ENCODE measurements at places on chromosomes 7 and 10. TPM values are rescaled to one million over a fixed set of nuclear protein-coding genes. Genes with fewer than 3 reads are reported as not detected.

PAX4 gene
- not detected for total RNA-seq

TRIM50 gene
- total RNA-seq, result not detected

TSPAN12 gene
- 16.8 TPM for total RNA-seq

LRIT1 gene
- total RNA-seq, result not detected

CDNF gene
- 1.6 TPM for total RNA-seq

ERVW-1 gene
- not detected for total RNA-seq

SPDYE6 gene
- total RNA-seq, result not detected

ITPRID1 gene
- 0.23 TPM for total RNA-seq

METTL27 gene
- total RNA-seq, result 0.46 TPM

A1CF gene
- total RNA-seq, result not detected

ADRB1 gene
- 7.6 TPM for total RNA-seq

GIMAP4 gene
- total RNA-seq, result 10.8 TPM

BLNK gene
- total RNA-seq, result 0.23 TPM

LRRC18 gene
- 0.23 TPM for total RNA-seq

C10orf67 gene
- 1.2 TPM for total RNA-seq

TMEM176A gene
- 1.2 TPM for total RNA-seq

ELN gene
- 33.2 TPM for total RNA-seq

NME8 gene
- total RNA-seq, result not detected

OLAH gene
- not detected for total RNA-seq

ARID5B gene
- total RNA-seq, result 27.9 TPM

KLF14 gene
- 0.23 TPM for total RNA-seq

GIMAP2 gene
- total RNA-seq, result 6.7 TPM

MRLN gene
- total RNA-seq, result 0.69 TPM

HSPA12A gene
- total RNA-seq, result 41.1 TPM

TEX47 gene
- not detected for total RNA-seq

ZNF212 gene
- 7.4 TPM for total RNA-seq

GCK gene
- total RNA-seq, result 13.8 TPM

DYNC1I1 gene
- 51.2 TPM for total RNA-seq

PTF1A gene
- not detected for total RNA-seq

WEE2 gene
- 0.23 TPM for total RNA-seq

MET gene
- total RNA-seq, result 2.8 TPM

RELN gene
- 77.0 TPM for total RNA-seq

STAMBPL1 gene
- 19.1 TPM for total RNA-seq

CLDN4 gene
- total RNA-seq, result 0.69 TPM

RADIL gene
- 6.2 TPM for total RNA-seq

SLC26A5 gene
- total RNA-seq, result 0.46 TPM

SP8 gene
- 2.8 TPM for total RNA-seq

SLC29A4 gene
- 18.7 TPM for total RNA-seq

EN2 gene
- total RNA-seq, result 0.23 TPM

PLAC9 gene
- total RNA-seq, result 1.4 TPM

RHOBTB1 gene
- total RNA-seq, result 24.7 TPM

CPA5 gene
- not detected for total RNA-seq

CAMK2B gene
- 112 TPM for total RNA-seq

TLX1 gene
- total RNA-seq, result not detected

TMEM130 gene
- 22.6 TPM for total RNA-seq

RAMP3 gene
- total RNA-seq, result 6.2 TPM

ARHGEF35 gene
- 1.4 TPM for total RNA-seq

ASZ1 gene
- total RNA-seq, result not detected

CALHM3 gene
- not detected for total RNA-seq

SFTPD gene
- total RNA-seq, result 2.1 TPM

Data from diencephalon (tissue), 1 donor.